ENCODE measurements at places on chromosomes 4 and X.
A peak's percentile ranks its signal among the peaks of the same experiment; 100 is the strongest.

GRCh38 chr4:6052679-6053078 lies 34.4 kb upstream of the C4orf50 start:
- no peak for DNase-seq

DNA sequence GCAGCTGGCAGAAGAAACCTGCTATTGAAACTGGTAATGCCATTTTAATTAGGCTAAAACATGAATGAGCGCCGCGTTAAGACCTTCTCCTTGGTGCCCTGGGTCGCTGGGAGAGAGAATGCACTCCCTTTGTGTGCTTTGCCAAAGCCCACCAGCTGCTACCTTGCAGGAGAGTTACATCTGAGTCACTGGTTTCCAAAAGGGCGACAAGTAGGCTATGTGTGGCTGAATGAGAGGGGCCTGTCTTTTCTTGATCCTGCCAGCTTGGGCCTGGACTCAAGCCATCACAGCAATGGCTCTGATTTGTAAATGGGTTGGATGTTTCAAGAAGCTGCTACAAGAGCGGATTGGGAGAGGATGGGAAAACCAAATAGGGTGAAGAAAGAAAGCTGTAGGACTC lies 81.5 kb downstream of the NHS start:
- no peak for DNase-seq

GRCh38 chrX:19350941-19351384 lies 7.2 kb downstream of the PDHA1 start:
- no peak for DNase-seq

DNA sequence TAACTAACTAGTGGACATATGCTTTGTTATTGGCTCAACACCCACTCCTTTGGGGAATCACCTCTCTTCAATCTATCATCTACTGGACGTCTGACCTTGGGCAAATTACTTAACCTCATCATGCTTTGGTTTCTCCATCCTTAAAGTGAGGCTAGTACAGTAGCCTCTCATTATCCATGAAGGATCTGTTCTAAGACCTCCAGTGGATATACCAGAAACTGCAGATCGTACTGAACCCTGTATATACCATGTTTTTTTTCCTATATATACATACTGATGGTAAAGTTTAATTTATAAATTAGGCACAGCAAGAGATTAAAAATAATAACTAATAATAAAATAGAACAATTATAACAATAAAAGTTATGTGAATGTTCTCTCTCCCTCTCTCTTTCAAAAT lies 56.2 kb downstream of the HMGB3 start:
- DNase-seq = no peak

GRCh38 chr4:16914208-16914607 lies 15.8 kb upstream of the LDB2 start:
- DNase-seq = no peak

- no peak for DNase-seq
Observed at GRCh38 chrX:12721042-12721441, 70.2 kb upstream of the PRPS2 start.

DNA sequence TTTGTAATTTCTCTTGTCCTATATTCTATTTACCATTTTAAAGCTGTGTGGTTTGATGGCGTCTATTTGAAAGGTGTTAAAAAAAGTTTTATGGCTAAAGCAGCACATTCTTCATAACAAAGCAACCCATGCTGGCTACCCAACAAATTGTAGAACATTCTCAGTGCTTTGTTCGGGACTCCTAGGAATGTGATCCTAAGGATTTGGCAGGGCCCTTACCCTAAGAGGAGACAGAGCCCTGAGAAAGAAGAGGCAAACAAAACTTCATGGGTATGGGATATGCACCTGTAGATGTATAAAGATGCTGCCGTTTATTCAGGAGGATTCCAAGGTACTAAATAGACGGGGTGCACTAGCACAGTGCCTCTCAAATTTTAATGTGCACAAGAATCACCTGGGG lies 370.8 kb upstream of the DIPK2B start:
- DNase-seq = no peak

DNA sequence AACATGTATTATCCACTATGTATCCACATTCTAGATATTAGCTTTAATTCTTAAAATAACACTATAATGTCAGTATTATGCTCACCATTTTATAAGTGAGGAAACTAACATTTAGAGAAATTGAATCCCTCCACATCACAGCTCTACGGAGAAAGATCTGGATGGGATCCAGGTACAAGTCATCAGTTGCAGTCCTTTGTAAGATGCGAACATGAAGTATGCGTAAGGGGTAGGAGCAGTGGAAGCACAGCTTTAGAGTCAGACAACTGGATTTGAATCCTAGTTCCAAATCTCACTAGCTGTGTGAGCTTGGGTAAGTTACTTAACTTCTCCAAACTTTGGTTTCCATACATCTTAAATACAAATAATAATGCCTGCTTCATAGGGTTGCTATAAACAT lies 162.5 kb downstream of the ATP10D start:
- DNase-seq = no peak

DNA sequence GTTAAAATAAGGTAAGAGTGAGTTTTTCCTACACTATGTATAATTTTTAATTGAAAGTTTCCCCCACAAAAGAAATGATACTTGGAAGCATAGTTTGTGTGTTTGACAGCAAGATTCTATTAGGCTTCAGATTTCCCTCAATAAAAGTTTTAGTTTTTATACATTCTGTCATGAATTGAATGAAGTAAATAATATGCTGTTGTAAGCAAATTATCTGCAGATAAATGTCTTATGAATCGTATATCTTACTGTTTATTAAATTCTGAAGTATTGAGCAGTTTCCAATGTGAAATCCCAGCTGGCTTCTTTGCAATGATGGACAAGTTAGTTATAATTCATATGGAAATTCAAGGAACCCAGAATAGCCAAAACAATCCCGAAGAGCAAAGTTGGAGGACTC lies 33.5 kb downstream of the RS1 start:
- no peak for DNase-seq

DNA sequence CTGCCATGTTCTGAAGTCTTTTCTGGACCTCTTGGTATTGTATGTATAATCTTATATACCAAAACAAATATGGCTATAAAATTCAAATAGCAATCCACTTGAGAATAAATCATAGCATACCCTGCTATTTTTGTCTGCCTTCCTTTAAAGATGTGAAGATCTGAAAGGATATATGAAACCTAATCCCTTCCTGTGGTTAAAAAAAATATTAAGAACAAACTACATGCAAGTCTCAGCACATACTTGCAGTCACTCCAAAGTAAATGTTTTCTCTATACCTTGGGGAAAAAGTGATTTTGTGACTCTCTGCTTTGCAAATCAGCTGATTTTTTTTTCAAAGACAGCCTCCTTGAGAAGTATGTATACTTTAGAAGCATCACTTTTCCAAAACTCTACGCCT lies 322.9 kb downstream of the ANKRD50 start:
- no peak for DNase-seq

DNA sequence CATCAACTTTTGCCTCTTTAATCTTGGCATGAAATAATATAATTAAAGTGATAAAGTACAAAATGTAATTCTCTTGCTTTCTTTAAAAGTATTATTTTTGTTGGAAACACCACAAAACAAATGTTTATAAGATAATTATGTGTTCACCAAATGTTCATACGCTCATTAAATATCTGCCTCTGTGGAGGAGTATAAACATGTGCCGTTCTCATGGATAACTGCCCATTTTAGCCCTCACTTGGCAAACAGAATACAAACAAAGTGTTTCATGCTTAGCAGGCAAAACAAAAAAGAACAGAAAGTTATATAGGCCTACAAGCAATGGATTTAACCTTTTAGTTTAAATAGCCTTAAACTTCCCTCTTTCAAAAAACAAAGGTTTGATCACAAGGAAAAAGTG lies 800.5 kb upstream of the DIAPH2 start:
- DNase-seq = no peak

DNA sequence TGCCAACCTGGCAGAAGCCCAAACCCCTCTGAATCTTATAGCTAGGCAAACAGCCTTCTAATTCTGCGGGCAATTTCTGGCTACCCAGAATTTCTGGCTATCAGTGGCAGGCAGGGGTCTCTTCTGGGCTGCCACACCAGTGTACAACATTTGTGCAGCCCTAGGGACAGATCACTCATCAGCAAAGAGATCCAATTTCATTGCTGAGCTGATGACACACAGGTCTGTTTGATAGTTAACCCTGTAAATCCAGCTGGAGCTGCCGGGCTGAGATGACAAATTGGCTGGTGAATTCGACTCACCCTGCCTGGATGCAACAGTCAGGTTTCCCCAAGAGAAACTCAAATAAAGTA lies 2.4 kb downstream of the MID1 start:
- DNase-seq = no peak

GRCh38 chrX:15335135-15336022 lies at the start of gene PIGA:
Gene PIGA, minus strand, starts transcription at chrX:15335523. Its CDS starts 3,593 bp downstream, at chrX:15331930.
- DNase-seq = peak; percentile 73

DNA sequence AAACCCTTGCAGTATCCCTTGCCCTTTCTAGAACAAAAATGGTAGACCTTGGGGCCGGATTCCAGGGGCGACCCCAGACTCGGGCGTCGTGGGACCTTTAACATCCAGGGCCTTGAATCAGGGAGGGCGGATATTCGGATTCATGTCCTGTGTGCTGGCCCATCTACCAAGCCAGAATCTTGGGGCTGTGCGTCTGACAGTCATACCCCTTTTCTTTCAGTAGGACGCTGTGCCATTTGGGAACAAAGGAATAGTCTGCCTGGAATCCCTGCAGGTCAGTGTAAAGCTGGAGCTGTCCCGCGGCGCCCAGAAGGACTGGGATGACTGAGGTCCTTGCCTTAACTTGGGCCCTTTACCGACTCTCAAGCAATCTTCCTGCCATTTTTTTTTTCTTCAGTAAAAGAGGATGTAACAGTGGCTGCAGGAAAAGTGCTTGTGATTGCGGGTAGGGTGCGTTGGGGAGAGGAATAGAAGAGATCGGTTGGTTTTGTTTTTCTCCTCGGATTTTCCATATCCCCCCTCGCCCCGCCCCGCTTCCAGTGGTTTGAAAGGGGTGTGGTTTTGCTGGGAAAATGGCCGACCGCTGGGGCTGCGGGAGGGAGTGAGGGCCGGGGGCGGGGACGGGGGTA lies 518 bp downstream of the ARMCX1 start:
- peak; percentile 49 for DNase-seq

DNA sequence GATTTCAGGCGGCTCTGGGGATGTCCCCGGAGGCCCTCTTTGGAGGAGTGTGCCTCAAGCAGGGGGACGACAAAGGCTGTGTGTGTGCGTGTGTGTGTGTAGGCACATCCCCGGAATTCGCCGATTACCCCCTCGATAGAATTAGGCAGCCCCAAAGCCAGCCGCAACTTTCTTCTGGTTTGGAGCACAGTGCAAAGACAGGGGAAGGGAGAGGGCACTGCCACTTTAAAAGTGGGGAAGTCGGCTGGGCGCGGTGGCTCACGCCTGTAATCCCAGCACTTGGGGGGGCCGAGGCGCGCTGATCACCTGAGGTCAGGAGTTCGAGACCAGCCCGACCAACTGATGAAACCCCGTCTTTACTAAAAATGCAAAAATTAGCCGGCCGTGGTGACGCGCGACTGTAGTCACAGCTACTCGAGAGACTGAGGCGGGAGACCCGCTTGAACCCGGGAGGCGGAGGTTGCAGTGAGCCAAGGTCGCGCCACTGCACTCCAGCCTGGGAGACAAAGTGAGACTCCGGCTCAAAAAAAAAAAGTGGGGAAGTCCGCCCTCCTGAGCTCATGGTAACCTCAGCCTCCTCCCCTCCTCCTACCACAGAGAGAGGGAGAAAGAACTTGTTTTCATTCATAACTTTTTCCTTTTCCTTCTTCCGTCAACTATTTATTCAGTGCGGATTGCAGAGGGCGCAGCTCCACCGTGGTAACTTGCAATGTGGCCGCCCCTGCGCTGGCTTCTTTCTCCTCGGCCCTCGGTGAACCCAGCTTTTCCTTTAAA lies 2.4 kb downstream of the SPRY1 start:
- no peak for DNase-seq

GRCh38 chrX:154815274-154815818 lies 10.1 kb upstream of the MPP1 start:
- no peak for DNase-seq

GRCh38 chrX:155279873-155280272 lies 15.6 kb upstream of the RAB39B start:
- no peak for DNase-seq

GRCh38 chr4:122624205-122624604 lies 3.3 kb upstream of the IL21 start:
- DNase-seq = no peak

DNA sequence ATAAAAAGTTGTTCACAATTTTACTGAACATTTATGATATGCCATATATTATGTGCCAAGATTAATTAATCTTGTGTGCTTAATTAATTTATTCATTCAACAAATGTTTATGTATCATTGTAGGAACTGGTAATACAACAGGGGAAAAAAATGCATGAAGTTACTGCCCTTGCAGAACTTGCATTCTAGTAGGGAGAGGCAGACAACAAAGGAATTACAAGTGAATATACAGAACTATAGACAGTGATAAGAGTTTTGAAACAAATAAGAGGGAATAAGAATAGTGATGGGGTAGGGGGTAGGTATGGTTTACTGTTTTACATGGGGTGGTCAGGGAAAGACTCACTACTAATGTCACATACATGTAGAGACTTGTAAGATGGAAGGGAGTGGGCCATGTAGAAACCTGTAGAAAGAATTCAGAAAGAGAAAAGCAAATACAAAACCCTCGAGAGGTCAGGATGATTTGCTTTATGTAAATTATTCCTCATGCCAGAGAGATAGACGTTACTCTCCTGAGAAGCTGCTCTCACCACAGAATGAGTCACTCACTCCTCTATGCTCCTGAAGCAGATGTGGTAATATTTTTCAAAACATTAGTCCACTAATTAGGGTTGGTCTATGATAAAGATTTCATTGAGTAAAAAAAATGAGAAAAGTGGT lies 855.0 kb upstream of the GRID2 start:
- DNase-seq = no peak

DNA sequence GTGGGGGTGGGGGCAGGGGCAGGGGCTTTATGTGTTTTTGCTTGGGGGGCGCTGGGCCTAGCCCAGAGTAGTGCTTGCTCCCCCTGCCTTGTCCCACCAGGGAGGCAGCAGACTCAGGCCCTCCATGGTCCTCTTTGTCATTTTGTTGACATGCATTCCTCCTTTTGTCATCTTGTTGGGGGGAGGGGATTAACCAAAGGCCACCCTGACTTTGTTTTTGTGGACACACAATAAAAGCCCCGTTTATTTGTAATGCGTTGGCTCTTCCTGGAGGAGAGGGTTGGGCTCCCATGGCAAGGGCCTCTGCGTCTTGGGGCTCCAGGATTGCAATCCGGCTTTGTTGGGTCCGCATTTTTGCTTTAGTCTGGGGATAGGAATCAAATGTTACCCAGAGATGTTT lies 2.2 kb downstream of the EMD start:
- no peak for DNase-seq

DNA sequence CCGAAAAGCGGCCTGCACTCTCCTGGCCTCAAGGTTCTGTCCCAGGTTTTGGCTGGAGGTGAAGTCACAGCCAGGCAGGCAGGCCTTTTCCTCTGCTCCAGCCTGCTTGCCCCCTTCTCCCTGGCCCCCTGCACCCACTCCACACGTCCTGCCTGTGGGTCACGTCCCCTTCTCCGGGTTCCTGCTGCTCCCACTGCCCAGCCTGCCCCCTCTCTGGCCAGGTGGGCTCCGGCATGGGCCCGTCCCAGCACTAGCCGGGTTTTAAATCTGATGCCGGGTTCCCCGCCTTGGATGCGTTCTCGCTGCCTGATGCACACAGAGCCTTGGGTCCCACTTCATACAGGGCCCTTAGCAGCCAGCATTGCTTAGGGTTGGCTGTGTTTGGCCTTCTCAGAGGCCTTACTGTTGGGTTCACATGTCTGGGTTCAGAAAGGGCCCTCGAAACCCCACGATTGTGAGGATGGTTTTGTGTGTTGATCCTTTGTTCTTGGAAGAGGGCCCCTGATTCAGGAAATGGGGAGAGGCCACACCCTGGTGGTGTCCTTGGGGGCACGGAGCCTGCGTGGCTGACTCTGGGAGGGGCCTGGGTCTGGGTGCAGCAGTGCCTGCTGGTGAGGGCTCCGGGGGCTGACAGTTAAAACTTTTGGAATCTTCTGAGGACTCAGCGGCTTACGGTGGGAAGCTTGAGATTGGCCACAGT lies 6.0 kb downstream of the CPZ start:
- no peak for DNase-seq

All from right renal cortex interstitium (tissue), 3 donors.